GM23248 (cell line): ENCODE measurements at places on chromosomes 7 and 10. TPM values are rescaled to one million over a fixed set of nuclear protein-coding genes. Genes with fewer than 3 reads are reported as not detected.

- peak; percentile 53 for DNase-seq
Observed at GRCh38 chr7:80611779-80612178, 26.7 kb upstream of the CD36 start.

GHRHR gene
- not detected in 2 replicates for total RNA-seq

EPO gene
- total RNA-seq: not detected in 2 replicates

PRR15 gene
- 6.1 and 11.5 TPM in 2 replicates for total RNA-seq

FAM25A gene
- not detected in 2 replicates for total RNA-seq

SPDYE3 gene
- not detected in 2 replicates for total RNA-seq

- no peak for DNase-seq
Observed at GRCh38 chr7:26525398-26526264, 234.0 kb downstream of the SNX10 start.

- no peak for DNase-seq
Observed at GRCh38 chr7:132696332-132696731, 120.1 kb upstream of the PLXNA4 start.

VSIR gene
- 60.8 and 81.6 TPM in 2 replicates for total RNA-seq

- no peak for DNase-seq
Observed at GRCh38 chr10:120022357-120022756, 129.8 kb downstream of the SEC23IP start.

ATOH7 gene
- not detected in 2 replicates for total RNA-seq

DNA sequence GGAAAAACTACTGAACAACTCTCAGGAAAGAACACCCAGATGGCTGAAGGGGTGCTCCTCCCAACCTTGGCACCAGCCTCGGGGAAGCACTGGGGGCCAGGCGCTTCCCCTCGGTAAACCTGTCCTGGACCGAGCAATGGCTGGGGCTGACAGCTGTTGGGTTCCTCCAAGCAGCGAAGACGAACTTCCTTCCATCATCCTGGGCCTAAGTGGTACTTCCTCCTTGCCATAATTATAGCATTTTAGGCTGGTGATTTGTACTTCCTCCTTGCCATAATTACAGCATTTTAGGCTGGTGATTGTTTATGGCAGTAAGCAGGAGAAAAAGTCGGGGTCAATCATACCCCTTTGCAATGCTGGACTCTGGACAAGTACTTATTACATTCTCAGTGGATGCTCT, 69.3 kb downstream of the MYOF start:
- DNase-seq: no peak

GRCh38 chr7:22613496-22613895, 113.5 kb upstream of the IL6 start:
- peak; percentile 37 for DNase-seq

DNA sequence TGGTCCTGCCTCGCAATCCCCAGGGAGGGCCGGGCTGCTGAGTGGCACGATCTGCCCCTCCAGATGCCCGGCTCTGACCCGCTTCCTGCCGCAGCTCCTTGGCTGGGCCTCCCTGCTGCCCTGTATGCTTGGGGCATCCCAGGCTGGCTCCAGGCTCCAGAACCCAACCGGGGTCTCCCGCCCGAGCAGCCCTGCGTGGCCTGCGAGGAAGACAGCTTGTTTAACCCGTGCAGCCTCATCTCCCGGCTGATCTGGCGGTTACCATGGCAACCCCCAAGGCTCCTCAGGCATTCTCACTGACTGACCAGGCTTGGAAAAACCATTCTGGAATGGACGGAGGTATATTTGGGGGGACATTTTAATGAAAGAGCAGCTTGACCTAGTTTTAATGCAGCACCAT, 232.4 kb upstream of the MYO3A start:
- no peak for DNase-seq

DNA sequence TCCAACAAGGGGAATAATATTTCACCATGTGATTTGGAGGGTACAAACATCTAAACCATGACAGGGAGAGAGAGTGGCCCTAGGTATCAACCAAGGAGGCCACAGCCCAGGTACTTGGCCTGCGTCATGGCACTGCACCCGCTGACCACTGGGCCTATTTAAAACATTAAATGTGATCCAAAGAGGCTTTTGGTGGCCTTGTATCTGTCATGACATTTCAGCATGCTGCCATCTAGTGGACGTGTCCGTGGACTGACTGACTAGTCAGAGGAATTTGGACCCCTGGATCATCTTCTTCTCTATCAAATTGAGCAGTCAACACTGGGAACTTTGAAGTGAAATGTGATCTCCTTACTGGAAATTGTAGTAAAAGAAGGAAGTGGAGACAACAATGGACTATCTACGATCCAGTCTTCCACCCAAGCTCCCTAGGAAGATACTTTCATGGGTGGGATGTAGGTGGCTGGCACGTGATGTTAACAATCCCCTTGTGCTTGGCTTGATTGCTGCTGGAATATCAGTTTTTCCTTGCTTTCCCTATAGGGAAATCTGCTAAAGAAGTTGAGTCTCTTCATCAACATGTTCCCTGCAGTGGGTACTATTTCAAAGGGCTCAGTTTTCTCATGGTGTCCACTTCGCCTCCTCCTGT, 24.6 kb upstream of the ITGA8 start:
- DNase-seq: peak; percentile 67

- DNase-seq: peak; percentile 57
Observed at GRCh38 chr7:27245798-27246691, 3.4 kb downstream of the EVX1 start.

- DNase-seq: no peak
Observed at GRCh38 chr7:50798126-50798525, 15.4 kb upstream of the GRB10 start.

NKX2-3 gene
- not detected in 2 replicates for total RNA-seq

SEC31B gene
- 2.5 and 2.7 TPM in 2 replicates for total RNA-seq

DNA sequence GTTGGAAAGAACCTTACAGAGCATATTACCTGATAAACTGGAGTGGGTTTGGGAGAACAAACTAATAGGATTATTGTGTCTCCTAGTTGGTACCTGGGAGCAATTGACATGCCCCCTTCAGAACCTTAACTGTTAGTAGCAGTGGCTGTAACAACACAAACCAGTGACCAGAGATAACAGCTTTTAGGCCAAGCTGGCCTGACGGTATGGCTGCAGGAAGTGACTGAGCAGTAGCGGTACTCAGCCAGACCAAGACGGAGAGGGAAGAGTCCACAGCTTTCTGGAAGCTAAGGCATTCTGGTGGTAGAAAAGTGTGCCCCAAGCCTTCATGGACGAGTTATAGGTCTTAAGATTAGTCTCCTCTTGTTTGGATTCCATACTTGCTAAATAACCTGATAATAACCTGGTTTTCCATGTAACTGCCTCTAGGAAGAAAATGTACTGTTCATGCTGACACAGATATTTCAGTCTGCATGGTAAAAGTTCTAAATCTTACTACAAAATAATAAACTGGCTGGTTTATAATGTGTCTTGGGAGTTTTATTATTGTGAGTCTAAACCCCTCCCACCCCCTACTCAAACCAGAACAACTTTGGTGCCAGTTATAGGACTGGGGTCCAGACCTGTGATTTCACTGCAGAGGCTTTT, 11.3 kb downstream of the NOLC1 start:
- DNase-seq: no peak
